Stimulated activated CD4-positive, alpha-beta T cell treated with anti-CD3 and anti-CD28 coated beads, TNF-alpha, amount 100 ng/mL, for 4 hours (primary cell): ENCODE measurements at places on chromosomes 12 and 14.
A peak's percentile ranks its signal among the peaks of the same experiment; 100 is the strongest.

DNA sequence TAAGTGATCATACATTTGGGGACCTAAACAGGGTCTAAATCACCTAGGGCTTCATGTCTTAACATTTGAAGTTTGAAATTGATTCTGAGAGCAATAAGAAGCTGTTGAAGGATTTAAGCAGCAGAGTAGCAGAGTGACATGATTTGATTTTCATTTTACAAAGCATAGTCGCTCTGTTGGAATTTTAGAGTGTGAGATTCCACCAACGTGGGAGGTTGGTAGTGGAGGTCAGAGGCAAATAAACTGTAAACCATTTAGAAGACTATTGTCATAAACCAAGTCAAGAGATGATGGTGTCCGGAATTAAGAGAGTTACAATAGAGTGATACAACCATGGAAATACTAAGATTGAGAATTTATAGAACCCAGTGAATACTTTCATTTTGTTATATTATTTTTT, 52.7 kb upstream of the ZDHHC17 start:
- no peak for DNase-seq

DNA sequence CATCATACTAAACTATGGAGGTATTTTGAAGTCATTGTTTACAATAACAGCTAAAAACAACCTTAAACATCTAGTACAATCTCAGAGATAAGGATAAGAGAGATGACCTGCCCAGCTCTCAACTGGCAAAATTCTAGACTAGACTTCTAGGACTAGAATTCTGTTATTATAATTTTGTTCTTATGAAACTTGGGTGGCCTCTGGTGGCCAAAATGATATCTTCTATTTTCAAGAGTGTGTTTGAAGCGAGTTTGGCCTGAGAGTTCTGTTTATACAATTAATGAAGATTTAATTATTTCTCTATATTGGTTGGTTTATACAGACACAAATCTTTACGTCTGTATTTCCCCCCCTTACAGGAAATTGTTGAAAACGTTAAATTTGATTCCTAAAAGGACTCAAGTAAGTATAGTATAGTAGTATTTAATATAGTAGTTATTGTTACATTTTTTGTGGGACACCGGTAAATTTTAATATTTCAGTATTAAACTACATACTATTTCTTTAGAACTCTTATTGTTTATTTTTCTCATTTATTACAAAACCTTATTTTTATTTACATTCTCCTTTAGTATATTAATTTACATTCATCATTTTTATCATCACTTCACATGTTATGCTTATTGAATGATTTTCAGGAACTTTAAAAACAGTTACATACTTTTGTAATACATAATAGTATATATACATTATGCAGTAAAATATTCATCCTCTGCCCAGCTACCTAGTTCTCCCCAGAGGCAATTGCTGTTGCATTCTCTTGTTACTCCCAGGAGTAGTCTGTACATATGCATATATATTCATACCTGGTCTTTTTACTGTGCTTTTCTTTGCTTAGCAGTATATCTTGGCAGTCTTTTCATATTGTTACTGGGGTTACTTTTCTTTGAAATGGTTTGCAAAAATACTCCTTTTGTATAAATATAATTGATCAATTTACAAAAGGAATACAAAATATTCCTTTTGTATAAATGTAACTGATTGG, 6.6 kb downstream of the PPHLN1 start:
- no peak for DNase-seq

DNA sequence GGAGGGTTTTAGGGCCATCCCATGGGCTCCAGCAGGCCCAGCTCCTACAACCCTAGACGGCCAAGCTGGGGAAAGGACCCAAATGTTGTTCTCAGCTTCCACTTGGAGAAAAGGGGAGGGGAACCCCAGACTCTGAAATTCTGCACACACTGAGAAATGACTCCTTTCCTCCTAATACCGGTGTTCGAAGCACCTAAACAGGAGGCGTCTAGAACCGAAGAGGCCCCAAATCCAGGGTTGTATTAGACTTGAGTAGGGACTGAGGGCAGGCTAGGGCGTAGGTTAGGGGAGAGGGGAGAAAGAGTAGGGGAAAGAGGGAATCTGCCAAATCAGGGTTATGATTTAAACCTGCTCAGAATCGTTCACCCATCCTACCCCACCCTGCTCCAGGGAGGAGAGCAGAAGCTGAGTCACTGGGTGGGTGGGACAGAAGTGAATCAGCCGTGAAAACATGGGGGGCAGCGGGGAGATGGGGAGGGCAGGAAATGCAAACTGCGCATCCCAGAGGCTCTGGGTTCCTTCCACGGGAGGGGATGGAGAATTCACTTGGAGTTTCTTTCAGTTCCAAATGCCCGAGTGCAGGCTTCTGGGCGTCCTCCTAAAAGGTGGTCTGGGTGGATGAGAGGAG, 1.0 kb downstream of the IGFBP6 start:
- no peak for DNase-seq

DNA sequence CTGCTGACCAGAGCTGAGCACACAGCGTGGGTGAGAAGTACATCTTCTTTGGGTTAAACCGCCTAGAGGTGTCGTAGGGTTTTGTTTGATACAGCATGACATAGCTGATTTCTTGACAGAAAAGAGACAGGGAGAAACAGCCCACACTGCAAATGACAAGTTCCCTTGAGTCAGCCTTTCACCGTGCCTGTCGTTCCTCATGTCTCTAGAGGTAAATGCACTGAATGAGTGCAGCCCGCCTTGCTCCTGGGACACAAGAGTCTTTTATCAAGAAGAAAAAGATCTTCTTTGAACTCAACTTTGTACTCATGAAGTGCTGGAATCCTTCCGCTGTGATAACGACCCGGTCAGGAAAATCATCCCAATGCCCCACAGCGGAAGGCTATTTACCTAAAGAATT, 77.6 kb downstream of the TMEM132D start:
- no peak for DNase-seq

- DNase-seq, result no peak
Observed at GRCh38 chr12:58889557-58889956, 30.7 kb downstream of the LRIG3 start.

DNA sequence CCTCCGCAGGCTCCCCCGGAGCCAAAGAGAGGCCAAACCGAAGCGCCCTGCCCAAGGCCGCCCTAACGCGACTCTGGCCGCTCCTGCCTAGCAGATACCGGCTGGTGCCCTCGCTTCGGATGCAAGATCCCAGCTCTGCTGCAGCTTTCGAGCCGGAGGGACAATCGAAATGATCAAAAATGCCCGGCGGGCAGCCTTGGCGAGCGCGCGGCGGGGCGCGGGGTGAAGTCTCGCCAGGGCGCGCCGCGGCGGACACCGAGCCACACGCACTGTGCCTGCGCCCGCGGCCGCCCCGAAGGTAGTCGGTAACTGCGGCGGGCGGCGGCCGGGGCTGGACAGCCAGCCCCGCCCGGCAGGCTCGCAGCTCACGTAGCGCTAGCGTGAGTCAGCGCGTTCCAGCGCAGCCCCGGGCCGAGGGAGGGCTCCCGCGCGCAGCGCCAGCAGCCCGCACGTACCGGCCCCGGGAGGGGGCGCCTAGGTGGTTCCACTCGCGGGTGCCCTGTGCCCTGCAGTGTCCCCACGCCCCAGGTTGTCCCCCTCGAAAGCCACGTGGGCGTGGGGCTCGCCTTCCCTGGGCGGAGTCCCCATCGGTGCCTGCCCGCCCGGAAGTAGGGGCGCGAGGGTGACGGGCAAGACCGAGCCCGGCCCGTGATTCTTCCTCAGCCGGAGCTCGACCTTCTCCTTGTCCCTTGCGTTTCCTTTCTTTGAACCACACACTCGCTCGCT, 109.2 kb upstream of the EGLN3 start:
- DNase-seq, result peak; percentile 23

GRCh38 chr12:92365836-92366235, 220.2 kb upstream of the BTG1 start:
- no peak for DNase-seq

DNA sequence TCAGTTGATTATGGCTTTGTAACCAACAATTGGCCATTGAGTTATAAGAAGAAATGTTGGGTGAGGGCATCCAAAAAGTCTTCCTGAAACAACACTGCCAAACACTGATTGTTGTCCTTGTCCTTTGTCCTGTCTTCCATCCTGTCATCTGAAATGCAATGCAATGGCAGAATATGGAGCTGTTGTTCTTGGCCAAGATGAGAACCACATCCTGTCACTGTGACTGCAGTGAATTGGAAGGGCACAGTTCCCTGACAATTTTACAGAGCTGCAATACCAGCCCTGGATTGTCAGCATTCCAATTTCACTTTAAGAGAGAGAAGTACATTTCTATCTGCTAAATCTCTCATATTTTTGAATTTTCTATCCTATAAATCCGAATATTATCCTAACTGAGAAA, 613.3 kb downstream of the FLRT2 start:
- DNase-seq, result no peak

DNA sequence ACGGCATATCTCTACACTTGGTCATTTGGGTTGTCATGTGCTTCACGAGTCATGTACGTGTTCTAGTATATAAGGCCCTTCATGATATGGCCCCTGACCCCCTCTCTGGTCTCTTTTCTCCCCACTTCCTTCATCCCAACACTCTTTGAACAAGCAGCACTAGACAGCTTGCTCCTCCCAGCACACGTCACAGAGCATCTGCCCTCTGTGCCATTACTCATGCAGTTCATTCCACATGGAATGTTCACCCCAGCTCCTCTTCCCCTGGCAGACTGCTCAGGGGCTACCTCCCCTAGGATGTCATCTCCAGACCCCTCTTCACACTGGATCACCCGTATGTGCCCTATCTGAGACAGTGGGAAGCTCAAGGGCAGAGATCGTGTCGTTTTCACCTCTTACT, 14.1 kb upstream of the LRP1-AS start:
- no peak for DNase-seq

- no peak for DNase-seq
Observed at GRCh38 chr12:28987538-28988324, 161.3 kb upstream of the FAR2 start.

GRCh38 chr12:7162691-7163114, 26.8 kb upstream of the PEX5 start:
- DNase-seq, result no peak

- DNase-seq, result no peak
Observed at GRCh38 chr12:121826318-121827150, 22.7 kb downstream of the SETD1B start.
